ENCODE measurements at places on chromosomes 16 and 17.

DNA sequence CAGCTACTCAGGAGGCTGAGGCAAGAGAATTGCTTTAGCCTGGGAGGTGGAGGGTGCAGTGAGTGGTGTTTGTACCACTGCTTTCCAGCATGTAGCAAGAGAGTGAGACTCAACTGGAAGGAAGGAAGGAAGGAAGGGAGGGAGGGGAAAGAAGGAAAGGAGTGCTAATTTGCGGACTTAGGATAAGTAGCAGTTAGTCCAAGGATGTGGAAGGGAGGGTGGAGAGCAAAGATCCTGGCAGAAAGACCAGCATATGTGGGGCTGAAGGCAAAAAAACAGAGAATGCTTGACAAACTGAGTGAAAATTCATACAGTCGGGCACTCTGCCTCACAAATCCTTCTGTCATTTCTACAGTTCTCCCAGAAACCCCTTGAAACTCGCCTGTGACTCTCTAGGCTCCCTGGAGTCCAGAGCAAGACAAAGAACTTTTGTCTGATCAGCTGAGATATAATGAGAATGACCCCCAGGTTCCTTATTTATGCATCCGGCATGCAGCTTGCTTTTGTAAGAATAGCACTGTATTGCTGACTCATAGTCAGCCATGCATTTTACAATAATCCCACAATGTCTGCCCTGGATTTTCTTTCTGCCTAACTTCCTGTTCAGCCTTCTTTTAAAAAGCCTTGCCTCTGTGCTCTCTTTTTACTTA lies 31.5 kb downstream of the CDK5RAP3 start:
- peak; percentile 51 for DNase-seq

DNA sequence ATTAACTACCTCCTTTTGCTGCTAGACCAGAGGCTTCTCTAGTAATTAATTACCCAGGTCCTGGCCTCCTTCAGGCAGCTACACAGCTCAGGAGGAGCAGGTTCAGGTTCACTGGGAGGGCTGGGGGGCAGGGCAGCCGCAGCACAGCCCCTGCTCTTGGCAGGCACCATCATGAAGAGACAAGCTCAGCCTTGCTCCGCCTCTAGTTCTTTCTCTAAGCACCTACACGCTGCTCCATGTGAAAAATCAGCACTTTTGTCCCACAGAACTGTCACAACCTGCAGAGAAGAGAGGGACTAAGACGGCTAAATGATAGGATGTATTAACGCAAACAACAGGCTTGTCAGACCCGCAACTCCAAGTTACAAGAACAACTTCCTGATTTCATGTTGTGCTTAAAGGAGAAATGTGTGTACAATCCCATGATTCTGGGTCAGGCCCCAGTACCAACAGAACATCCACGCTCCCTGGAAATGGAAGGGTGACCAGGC lies 53.4 kb downstream of the GRB2 start:
- peak; percentile 68 for DNase-seq

DNA sequence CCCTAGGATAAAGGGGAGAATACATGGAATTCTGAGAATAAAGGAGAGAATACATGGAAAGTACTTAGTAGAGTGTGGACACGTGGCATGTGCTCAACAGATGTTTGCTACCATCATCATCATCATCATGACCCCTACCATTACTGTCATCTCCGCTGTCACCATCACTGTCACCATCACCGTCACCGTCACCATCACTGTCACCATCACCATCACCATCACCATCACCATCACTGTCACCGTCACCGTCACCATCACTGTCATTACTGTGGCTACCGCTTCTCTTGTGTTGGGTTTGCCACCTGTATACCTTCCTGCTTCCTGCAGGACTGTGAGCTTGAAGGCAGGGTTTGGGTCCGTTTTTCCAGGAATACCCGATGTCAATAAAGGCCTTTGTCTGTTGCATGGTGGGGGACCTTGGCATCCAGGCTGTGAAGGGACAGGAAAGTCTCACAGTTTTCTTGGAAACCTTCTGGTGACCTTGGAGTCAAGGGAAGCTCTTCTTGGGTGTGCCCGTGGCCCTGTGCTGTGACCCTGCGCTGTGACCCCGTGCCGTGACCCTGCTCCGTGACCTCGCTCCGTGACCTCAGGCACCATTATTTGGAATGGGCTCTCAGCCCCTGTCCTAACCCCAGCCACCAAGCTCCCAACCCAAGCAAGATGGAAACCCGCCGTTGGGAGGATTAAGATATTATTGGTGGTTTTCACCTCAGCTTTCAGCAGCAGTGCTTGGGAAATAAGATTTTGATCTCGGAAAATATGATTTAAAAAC lies 14.4 kb downstream of the CMIP start:
- DNase-seq, result no peak

DNA sequence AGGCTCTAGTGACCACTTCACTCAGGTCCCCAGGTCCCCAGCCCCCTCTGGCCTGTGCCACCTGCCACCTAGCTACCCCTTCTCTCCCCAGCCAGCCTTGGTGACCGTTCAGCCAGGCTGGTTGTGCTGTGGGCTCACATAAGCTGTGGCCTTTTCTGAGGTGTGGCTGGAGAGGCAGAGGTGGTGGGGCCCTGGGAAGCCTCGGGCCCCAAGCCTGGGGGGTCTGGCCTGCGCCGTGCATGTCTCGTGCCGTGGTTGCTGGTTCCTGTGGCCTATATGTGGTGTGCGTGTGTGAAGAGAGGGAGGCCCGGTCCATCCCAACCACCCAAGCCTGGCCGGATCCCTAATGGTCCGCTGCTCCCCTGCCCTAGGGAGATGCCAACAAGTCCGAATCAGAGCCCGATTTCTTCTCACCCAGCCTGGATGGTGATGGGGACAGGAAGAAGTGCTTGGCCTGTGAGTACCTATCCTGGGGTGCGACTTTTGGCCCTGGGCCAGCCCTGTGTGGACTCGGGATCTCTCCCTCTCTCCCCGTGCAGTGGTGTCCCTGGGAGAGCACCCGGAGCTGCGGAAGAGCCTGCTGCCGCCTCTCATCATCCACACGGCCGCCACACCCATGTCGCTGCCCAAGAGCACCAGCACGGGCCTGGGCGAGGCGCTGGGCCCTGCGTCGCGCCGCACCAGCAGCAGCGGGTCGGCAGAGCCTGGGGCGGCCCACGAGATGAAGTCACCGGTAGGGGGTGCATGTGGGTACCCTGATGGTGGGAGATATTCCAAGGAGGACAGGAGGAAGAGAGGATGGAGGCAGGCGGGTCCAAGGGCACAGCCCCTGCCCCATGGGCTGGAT lies 35.9 kb downstream of the CACNA1G start:
- DNase-seq, result peak; percentile 97

GRCh38 chr16:80587071-80587470 lies 46.3 kb downstream of the DYNLRB2 start:
- DNase-seq, result no peak

GRCh38 chr16:73056448-73056847 lies 8.5 kb upstream of the ZFHX3 start:
- no peak for DNase-seq

GRCh38 chr16:76280421-76281215 lies 3.4 kb downstream of the CNTNAP4 start:
- DNase-seq, result no peak

- no peak for DNase-seq
These were observed 19.8 kb downstream of the IL4R start for GRCh38 chr16:27333549-27333948.

DNA sequence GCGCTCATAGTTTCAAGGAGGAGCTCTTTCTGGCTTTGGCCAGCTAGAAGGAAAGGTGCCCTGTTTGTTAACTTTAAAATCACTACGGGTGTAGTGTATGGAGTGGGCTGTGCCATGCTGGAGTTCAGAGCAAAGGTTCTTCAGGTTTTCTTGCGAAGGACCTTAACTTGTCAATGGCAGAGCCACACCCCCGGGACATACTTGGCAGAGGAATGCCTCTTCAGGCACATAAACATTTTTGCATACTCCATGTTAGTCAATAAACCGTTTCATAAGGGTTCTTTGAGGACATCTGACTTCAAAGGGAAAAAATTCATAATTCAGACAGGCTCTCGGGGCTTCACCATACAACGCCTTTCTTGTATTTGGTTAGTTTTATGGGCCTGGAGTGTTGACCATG lies 113.0 kb upstream of the PLCG2 start:
- DNase-seq, result no peak

DNA sequence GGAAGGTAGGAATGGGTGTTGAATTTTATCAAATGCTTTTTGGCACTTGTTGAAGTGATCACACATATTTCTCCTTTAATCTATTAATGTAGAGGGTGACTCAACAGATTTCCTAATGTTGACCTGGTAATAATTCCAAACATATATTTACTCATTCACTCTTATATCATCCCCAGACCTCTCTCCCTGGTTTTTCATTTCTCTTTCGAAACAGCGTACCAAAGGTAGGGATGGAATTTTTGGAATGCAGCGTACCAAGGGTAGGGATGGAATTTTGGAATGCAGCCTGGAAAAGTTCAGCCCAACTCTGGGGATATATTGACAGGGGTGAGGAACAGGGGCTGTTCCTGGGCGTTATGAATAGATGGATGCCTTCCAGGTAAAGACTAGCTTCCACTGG lies 7.3 kb downstream of the KIF18B start:
- peak; percentile 40 for DNase-seq

DNA sequence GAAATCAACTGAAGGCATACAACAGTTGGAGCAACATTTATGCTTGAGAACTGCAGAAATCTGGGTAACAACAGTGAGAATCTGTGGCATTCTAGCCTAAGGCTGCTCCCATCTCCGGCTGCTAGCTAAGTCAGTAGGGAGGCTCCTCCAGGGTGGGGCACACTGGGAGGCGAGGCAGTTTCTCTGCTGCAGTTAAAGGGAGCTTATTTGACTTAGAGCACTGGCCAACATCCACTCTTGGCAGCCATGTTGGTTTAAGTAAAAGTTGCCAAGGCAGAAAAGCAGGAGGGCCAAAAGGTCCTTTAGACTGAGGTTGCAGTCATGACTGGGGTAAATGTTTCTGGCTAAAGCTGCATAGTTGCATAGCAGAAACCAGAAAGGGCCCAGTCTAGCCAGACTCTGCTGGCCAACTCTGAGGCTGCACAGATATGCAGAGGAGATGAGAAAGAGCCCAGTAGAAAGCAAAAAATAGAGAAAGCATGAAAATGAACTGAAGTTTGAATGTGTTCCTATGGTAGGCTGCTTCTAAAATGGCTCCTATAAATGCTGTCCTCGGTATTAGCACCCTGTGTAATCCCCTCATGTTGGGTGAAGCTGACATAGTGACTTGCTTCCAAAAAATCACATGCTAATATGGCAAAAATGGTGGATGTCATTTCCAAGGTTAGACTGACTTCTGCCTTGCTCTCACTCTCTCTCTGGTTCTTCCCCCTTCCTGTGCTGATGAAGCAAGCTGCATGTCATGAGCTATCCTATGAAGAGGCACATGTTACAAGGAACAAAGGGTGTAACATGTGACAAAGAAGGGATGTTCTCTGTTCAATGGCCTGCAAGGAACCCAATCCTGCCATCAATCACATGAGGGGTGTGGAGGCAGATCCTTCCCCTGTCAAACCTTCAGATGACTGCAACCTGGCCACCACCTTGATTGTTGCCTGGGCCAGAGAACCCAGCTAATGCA lies 3.7 kb upstream of the C16orf78 start:
- DNase-seq, result no peak

- peak; percentile 95 for DNase-seq
These were observed 45.0 kb upstream of the USP7 start for GRCh38 chr16:9008601-9009260.

DNA sequence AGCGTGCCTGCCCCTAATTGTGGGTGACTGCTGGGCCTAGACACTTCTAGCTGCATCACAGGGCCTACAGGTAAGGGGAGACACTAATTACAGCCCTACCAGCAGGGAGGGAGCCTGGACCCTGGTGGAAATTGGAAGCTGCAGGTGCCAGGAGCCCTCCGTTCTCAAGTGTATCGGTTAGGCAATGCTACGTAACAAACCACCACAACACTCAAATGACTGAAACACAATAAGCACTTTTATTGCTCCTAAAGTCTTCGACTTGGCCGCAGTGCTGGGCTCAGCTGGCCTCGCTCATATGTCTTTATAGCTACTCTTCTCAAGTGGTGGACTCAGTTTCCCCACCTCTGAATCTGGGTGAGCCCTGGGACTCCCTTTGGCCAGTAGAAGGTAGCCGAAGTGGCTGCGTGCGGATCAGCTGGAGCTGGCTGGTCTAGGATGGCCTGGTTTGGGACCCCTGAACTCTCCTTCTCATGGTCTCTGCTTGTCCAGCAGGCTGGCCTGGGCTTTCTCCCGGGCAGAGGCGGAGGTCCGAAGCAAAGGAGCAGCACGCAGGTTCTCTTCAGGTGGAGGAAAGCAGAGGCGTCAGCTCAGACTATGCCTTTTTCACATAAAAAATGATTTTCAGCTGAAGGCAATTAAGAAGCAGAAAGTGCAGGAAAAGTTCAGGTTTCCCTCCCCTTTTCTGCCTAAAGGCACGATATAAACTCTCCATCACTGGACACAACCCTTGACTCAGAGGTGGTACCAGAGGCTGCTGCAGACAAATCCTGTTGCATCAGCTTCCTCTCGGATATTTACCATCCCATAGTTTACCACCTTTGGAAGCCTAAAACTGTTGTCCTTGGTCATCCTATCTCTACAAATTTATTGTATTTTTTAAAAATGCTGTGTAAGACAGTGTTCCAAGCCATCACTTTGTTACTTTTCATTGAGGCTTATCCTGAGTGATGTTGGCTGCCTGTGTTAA lies 8.7 kb upstream of the TMEM170A start:
- no peak for DNase-seq

DNA sequence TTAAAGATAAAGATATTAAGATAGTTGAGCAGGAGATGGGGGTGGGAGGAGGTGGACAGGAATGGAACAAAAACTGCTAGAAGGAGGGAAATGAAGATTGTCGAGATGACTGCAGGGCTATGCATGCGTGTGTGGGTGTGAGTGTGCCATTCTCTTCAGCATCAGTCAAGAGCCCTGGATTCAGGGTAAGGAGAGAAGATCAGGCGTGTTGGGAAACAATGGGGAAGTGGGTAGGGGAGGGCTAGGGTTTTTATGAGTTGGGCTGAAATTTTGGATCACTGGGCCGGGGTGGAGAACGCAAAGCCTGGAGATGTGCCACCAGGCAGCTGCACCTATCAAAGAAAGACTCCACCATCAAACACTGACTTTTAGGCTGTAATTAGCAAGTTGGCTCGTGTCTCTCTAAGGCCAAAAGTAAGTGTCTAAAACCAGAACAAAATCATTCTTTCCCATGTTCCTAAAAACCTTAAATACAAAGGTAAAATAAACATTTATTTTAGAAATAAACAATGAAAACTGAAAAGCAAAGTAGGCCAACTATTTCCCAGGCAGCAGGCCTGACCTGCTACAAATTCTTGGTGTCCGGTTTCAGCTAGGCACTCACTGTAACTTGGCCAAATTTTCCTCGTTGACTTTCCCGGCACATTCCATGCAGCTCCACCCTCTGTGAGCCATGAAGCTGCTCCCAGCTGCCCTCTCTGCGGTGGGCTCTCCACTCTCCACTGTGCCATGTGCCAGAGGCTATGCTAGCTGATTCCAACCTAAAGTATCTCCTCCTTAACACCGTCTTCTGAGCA lies 4.2 kb downstream of the CDRT4 start:
- no peak for DNase-seq

DNA sequence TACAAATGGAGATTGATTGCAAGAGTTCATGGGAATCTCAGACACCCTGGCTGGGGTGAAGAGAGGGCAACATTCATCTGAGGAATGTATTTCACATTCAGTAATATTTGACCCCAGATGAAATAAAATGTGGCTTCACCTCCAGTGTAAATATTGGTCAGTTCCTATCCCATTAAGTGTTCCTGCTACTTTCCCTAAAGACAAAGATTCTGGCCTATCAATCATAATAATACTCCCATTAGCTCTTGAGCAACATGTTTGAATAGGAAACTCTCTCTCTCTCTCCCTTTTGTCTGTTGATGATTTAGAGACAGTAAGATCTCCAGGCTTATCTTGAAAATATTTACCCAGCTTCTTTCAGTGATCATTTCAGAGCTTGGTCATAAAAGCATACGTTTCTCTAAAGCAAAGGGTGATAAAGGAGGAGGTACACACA lies 70.1 kb downstream of the KCNJ2 start:
- no peak for DNase-seq

Data from H7 (cell line).